ENCODE measurements at places on chromosomes 2 and 18.
A peak's percentile ranks its signal among the peaks of the same experiment; 100 is the strongest.

GRCh38 chr2:204583773-204584172 is 38.5 kb downstream of the PARD3B start:
- no peak for DNase-seq

GRCh38 chr2:175253871-175254270 is 72.4 kb upstream of the ATP5MC3 start:
- peak; percentile 28 for DNase-seq

DNA sequence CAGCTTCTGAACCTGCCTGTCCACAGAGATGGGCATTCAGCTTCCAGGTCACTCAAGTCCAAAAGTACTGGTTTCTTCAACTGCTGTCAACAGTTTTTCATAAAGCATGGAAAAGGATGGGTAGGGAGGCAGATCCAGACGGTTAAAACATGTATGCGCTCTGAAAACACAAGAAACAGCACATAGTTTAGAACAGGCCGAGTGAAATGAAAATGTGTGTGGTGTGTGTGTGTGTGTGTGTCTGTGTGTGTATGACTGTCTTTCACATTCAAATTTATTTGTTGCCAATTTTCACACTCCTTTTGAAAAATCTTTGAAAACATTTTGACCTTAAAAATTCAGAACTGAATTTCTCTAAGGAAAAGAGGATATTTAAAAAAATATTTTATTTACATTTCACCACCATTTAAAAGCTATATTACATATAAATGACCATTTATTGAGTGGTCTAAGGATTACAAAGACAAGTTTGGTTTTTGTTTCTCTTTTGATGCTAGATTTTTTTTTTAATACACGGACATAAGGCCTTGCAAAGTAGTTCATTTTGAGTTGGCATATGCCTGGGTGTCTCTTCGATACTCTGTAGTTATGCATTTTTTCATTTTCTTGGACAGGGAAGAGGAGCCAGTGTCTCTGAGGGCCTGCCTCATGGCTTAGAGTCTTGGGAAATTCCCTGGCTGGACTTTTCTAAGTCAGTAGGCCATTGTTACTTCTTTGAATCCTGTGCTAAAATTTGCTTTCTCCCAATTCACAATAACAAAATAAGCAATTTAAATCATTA is 30.0 kb upstream of the STK17B start:
- no peak for DNase-seq

DNA sequence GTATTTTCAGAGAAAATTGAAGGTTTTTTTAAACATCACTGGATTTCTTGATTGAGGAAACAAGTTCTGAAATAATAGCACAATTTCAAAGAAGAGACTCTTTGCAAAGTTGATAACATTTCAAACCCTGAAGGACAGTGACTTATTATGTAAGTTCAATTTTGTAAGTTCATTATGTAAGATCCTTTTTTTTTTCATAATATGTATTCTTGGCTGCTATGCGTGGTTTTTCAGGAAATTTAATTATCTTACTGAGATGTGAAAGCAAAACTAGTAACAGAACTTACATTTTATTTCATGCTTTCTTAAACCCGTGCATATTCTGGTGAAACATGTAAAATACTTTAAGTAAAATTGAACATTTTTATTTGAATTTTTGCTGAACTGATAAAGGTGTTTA is 65.4 kb downstream of the RIF1 start:
- DNase-seq, result no peak

DNA sequence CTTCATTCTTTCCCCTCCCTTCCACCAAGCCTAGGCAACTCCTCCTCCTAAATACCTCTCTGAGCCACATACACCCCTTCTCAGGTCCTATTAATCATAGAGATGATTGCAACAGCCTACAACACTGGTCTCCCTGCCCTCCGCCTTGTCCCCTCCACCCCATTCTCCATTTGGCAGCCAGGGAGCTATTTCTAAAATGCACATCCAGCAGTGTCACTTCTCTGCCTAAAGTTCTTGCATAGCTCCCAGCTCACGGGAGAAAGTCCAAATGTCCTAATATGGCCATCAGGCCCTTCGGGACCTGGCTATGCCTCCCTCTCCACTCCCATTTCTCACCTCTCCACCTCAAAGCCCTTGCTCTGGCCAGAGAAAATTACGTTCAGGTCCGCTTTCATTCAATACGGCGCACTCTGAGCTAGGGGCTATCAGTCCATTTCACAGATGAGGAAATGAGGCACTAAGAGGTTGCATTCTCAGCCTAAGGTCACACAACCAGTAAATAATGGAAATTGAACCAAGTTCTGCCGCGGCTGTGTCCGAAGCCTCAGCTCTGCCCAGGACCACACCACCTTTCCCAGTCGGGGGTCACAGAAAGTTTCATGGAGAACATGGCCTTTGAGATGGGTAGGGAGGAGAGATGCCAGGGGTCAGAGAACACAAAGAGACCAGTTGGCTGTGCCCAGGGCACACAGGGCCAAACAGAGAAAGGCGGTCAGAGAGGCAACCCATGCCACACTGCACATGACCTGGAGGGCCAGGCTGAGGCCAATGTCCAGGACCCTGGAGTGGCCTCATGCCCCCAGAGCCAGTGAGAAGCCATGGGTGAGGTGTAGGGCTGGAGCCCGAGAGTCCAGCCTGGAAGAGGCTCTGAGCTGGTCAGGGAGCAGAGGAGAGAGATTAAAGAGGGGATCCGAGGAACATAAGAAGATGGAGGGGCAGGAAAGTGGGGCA is 72.8 kb downstream of the TNS1 start:
- no peak for DNase-seq

DNA sequence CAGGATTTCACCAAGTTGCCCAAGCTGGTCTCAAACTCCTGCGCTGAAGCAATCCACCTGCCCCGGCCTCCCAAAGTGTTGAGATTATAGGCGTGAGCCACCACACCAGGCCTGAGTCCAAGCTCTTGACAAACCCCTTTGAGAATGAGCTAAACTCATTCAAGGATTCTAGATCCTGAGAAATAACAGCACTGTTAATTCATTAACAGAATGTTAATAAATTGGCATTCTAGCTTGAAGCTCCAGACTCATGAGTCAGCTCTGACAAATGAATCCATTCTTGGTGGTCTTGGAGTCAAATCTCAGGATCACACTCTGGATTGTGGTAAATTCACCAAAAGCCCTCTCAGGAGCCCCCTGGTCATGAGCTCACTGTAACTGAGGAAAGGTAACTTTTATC is 1.8 kb downstream of the NARS1 start:
- no peak for DNase-seq

- DNase-seq, result no peak
Observed at GRCh38 chr2:903223-903900, 47.3 kb upstream of the SNTG2 start.

DNA sequence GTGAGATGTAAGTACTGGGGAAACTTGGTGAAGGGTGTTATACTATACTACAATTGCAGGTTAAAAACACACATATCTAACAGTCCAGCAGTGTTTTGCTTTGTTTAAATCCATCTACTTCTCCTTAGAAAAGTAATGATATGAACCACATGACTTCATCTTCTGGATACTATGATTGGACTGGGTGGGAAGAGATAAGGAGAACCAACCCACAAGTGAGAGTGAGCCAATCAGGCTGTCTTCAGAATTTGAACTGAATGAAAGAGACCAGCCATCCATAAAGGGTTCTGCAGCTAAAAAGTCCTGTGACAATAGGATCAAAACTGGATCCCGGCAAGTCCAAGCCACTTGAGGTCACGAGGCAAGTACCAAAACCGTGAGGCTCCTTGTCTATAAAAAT is 46.6 kb downstream of the KANSL3 start:
- DNase-seq, result no peak

- DNase-seq, result peak; percentile 64
Observed at GRCh38 chr2:223837287-223838061, at the start of gene AP1S3. TSS of gene AP1S3 (minus strand) at chr2:223837582. CDS start at chr2:223837450, 132 bp downstream.

- no peak for DNase-seq
Observed at GRCh38 chr2:110983133-110983532, 137.6 kb upstream of the BCL2L11 start.

GRCh38 chr2:224310943-224311625 is 90.8 kb downstream of the FAM124B start:
- no peak for DNase-seq

DNA sequence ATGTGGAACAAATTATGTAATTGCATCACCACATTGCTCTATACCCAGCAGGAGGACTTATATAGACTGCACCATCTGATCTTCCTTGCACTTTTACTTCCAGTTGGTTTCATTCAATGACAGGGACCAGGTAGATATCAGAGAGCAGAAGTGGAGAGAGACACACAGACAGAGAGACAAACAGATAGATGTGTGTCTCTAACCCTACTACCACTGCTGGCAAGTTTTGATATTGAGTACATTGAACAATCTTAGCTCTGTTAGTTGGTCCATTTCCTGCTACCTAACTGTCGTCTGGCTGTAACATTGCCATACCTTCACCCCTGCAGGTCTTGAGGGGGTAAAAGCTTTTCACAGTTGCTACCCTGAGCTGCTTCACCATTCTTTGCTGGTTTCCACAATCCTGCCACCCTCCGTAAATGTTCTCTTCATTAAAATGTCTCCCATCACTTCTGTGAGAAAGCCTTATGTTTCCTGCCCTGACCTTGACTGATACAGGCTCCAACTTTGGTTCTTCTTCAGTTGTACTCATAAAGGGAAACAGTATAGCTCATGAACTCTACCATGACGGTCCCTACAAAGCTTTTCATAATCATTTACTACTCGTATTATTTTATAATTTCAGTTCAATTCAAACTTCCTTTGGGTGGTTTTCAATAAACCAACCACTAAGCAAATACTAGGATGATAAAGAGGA is 62.3 kb upstream of the ITGA4 start:
- no peak for DNase-seq

- DNase-seq, result no peak
Observed at GRCh38 chr2:98787700-98788099, 56.8 kb upstream of the MGAT4A start.

DNA sequence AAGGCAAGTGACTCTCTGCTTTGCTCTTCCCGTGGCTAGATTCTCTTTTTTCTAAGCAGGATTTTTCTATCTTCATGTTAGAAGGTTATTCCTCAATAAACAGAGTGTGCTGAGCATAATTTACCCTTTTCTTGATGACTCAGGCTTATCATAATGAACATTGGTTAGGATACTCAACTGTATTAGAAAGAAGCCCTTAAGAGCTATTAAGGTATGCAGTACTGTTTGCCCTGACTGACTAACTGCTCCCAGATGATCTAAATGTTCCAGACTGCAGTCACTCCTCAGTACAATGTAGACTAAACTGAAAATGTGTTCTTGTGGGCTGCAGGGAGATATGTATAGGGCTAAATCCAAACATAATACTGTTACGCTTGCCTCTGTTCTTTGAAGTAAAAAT is 687.8 kb downstream of the NUP35 start:
- no peak for DNase-seq

DNA sequence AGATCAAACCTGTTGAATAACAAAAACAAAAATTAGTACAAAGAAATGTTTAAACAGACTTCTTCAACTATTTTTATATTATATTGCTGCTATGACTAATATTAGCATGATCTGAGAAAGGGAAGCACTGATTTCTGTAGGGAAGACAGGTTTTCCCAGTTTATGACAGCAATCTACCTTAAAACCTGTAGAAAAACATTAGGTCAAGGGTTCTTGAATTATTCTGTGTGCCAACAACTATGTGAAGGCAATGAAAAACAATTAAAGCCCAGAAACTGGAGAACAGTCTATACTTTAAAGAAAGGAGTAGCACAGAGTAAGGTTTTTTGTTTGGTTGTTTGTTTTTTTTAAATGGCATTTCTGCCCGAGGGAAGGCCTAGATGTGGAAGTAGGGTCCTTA is 23.3 kb downstream of the PUM2 start:
- DNase-seq, result no peak

DNA sequence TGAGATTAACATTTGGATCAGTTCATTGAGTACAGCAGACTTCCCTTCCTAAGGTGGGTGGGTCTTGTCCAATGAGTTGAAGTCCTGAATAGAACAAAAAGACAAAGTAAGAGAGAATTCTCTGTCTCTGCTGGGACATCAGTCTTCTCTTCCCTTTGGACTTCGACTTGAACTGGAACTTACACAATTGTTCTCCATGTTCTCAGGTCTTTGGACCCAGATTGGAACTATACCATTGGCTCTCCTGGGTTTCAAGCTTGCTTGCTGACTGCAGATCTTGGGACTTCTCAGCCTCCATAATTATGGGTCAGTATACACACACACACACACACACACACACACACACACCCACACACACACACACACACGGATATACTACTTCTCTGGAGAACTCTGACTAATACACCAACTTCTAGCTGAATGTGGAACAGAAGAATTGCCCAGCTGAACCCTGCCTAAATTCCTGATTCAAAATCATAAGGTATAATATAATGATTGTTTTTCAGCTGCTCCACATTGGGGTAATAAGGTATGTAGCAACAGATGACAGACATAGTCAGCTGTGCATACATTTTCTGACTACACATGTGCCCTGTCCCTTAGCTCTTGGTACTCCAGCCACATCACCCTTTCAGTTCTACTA is 214.0 kb downstream of the TGIF1 start:
- no peak for DNase-seq

GRCh38 chr18:39802648-39803229 is 2152.3 kb upstream of the PIK3C3 start:
- no peak for DNase-seq

DNA sequence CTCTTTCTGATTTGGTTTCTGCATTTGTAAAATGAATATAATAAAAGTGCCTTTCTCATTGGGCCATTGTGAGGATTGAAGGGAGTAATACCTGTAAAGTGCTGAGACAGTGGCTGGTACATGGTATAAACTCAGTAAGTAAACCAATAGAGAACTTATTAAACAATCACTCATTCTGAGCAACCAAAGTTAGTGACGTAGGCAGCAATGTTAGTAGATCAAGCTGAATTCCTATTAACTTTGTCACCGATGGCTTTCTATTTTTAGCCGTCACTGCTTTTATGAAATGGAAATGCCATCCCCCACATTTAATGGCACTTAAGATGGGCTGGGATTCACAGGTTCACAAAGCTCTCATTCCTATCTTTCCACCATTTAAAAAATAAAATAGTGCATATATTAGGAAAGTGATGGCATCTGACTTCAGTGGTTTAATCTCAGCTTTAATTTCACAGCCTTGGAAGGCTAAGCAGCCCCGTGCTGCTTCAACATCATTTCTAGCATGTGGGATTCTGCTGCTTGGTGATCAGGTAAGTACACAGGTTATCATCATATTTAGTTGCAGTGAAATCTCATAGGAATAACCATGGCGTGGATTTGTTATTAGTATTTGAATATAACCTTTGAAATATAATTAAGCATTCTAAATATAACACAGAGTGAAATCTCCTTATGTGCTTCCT is 17.6 kb upstream of the PPP4R1 start:
- peak; percentile 53 for DNase-seq

GRCh38 chr2:39216346-39217191 is 27.2 kb downstream of the CDKL4 start:
- DNase-seq, result no peak

DNA sequence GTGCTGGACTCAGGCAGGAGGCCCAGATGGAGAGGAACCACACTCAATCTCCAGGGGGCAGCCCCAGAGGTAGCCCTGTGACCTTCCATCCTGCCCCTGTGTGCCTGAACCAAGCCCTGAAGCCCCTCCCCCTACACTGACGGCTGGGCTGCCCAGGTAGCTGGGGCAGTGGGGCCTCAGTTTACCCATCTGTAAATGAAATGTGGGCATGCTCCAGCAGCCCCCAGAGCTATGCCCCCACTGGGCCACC is 15.8 kb downstream of the CROCC2 start:
- DNase-seq, result no peak

- no peak for DNase-seq
Observed at GRCh38 chr18:67794521-67794920, 278.0 kb upstream of the DSEL start.

- DNase-seq, result peak; percentile 2
Observed at GRCh38 chr2:122390406-122390805, 635.0 kb downstream of the TSN start.

Data from SK-MEL-5 (cell line).